ENCODE measurements at places on chromosomes 6 and 20.

GRCh38 chr20:9112541-9113515, 43.9 kb downstream of the PLCB4 start:
- no peak for DNase-seq

DNA sequence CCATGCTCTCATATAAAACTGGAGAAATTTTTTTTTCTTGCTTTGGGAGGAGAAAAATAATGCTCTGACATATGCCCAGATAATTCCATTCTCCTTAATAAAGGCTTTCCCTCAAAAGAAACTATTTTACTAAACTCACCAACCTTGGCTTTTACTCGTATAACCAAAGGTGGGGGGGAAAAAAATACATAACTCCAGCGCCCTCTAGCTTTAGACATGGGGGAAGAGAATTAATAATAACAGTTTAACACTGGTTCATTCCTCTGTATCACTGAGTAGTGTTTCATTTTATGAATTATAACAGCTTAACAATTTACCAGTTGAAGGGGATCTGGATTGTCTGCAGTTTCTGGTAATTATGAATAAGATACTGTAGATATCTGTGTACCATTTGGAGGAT, 1226.1 kb downstream of the GRIK2 start:
- DNase-seq = no peak

DNA sequence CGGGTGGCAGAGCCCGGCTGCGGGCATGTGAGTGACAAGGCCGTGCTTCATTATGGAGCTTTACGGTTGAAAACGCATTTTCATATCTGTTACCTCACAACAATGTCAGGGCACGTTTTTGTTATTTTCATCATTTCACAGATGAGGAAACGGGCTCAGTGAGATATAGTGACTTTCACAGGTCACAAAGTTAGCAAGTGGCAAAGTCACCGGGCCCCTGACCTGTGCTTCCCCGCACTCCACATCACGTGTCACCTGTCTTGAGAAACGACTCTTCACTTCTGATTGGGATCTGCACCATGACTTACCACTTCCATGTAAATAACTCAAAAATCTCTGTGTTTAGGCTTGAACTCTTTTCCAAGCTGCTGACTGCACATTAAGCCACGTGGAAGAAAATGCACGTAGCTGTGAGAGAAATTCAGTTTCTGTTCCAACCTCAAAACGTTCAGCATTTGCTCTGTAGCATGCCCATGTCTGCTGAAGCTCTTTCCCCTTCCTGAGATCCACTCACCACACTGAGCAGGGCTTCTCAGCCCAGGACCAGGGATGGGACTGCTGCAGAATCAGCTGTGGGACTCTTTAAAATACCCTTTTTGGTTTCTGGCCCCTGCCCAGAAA, 107.2 kb downstream of the ARMC2 start:
- DNase-seq = no peak

- no peak for DNase-seq
Observed at GRCh38 chr6:147260091-147260490, 55.9 kb downstream of the STXBP5 start.

DNA sequence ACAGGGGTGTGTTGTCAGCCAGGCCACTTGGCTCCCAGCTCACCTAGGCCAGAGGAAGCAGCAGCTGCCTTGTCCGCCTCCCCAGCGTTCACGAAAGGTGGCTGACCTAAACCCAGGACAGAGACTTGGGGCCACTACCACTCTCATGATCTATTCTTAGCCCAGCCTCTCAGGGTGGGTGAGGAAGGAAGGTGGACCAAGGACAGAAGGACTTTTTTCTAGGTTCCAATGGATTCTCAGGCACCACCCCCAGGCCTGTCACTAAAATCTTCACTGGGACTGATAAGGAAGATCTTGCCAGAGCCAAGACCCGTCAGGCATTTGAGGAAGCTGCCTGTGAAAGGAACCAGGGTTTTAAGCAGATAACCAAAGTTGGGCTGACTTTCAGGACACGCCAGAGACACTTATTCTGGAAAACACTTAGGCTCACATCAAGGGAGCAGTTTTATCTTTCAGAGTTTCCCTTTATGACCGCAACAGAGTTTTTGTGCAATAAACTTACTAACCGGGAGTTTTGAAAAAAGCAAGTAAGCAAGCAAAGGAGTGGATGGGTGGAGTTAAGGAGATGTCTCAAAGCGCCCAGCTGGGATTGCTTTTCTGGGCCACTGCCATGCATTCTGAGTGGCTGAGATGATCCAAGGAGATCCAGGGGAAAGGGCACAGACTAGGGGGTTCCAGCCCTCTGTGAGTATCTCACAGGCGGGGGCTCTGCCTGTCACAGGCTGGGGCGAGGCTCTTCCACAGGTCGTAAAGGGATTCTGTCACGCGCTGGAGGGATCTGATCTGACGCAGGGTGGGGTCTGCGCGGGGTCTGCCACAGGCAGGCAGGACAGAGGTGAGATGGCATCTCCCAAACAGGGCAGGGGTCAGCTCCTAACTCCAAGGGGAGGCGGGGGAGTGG, 989 bp downstream of the FITM2 start:
- DNase-seq = no peak

GRCh38 chr20:47665221-47665991, 119.9 kb downstream of the SULF2 start:
- no peak for DNase-seq

DNA sequence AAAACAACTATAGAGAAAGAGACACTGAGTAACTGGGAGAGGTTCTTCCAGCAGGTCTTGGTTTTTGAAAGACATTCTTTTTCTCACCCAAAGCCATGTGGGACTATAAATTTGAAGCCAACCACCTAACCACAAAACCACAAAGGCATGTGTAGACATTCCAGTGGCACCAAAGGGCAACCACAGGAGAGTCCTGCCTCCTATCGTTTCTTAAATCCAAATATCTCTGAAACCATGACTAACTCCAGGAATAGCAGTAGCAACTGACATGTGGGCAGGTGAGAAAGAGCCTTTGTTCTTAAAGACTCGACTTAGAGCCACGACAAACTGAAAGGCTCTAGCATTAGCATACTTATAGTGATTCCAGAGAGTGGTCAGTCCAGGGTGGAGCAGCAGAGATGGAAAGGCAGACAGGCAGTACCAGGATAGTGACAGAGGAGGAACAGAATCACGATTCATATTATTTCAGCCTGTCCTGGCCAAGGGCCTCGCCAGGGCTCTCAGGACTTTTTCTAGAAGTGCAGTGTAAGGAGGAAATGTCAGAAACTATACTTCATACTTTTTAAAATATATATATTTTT, 9.4 kb upstream of the COL9A1 start:
- DNase-seq = no peak

GRCh38 chr20:391041-391711, 10.6 kb downstream of the TRIB3 start:
- no peak for DNase-seq

GRCh38 chr20:23492292-23492691, 1.4 kb downstream of the CST8 start:
- no peak for DNase-seq

GRCh38 chr6:112337209-112337638, 9.9 kb upstream of the RFPL4B start:
- no peak for DNase-seq

- no peak for DNase-seq
Observed at GRCh38 chr6:958488-958887, 265.5 kb upstream of the EXOC2 start.

DNA sequence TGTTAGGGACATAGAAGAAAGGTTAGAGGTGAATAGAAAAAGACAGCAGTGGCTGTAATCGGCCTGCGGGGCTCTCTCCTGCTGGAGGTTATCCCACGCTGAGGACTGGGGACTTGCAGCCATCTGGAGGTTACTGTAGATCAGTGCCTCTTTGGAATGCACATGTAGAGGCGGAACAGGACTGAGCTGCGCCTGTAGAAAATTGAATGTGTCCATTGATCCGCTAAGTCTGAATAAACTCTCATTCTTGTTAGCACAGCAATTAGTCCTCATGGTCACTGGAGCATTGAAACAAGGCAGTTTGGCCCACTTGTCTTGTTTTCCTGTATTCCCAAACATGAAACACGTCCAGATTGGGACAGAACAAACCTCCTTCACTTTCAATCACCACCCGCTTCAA, 46.3 kb upstream of the F13A1 start:
- no peak for DNase-seq

- DNase-seq = no peak
Observed at GRCh38 chr20:41290804-41291389, 26.6 kb downstream of the ZHX3 start.

DNA sequence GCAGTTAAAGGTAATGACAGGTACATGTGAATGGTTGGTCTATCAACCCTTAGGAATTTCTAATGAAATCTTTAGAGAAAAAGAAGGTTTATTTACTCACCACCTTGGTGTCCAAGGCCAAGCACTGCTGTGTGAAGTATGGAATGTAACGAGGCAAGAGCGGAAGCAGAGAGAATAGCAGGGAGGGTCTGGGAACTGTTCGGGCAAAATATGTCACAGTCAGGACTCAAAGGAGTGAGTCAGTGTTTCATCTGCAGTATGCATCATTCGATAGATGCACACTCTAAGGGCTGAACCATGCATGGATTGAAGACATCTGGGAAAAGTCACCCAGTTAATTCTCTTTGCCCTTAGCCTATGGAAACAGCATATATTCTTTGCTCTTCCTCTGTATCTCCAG, 33.2 kb downstream of the ADGRF5 start:
- DNase-seq = no peak

DNA sequence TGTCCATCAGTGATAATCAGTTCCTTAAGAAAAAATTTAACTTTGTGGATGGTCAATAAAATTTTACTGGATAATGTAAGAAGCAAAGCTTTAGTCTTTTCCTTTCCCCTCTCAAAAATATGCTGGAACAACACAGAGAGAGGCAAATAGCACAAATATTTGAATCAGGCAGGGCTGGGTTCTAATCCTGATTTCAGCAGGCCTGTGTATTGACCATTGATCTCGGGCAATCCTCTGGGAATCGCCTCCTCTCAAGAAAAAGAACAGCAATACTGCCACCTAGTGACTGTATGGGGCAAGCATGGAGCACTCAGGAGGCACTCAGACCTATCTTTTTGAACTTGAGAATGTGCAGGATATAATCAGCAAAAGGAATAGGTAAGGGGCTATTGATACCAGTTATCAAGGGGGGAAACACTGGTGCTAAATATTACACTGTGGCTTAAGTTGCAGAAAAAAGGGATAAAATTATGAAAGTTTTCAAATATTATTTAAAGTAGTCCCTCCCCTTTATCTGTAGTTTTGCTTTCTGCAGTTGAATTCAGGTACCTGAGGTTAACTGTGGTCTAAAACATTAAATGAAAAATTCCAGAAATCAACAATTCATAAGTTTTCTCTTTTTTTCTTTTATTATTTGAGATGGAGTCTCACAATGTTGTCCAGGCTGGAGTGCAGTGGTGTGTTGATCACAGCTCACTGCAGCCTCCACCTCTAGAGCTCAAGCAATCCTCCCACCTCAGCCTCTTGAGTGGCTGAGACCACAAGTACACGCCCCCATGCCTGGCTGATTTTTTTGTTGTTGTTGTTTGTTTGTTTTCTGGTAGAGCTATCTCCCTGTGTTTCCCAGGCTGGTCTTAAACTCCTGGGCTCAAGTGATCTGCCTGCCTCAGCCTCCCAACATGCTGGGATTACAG, 91.8 kb upstream of the NHSL1 start:
- DNase-seq = no peak

- DNase-seq = no peak
Observed at GRCh38 chr6:148364056-148364824, 21.6 kb downstream of the SASH1 start.

- no peak for DNase-seq
Observed at GRCh38 chr6:20791944-20792343, 257.7 kb downstream of the CDKAL1 start.

DNA sequence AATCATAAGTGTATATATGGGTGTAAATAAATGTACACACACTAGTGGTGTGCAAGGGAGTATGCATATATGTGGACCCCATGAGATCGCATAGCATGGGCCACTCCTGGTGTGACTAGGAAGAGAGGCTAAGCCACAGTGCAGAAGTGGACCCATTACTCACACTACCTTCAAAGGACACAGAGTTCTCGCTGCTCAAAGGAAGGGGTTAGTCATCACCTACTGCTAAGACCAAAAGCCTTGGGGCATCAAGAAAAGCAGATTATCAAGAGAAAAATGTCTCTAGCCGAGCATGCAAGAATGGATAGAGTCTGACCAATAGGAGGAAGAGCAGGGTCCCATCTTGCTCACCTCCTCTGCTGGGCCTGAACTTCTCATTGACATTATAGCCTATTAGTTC, 195.5 kb downstream of the MAFB start:
- DNase-seq = no peak

GRCh38 chr6:146775220-146775619, 176.4 kb downstream of the ADGB start:
- DNase-seq = no peak

DNA sequence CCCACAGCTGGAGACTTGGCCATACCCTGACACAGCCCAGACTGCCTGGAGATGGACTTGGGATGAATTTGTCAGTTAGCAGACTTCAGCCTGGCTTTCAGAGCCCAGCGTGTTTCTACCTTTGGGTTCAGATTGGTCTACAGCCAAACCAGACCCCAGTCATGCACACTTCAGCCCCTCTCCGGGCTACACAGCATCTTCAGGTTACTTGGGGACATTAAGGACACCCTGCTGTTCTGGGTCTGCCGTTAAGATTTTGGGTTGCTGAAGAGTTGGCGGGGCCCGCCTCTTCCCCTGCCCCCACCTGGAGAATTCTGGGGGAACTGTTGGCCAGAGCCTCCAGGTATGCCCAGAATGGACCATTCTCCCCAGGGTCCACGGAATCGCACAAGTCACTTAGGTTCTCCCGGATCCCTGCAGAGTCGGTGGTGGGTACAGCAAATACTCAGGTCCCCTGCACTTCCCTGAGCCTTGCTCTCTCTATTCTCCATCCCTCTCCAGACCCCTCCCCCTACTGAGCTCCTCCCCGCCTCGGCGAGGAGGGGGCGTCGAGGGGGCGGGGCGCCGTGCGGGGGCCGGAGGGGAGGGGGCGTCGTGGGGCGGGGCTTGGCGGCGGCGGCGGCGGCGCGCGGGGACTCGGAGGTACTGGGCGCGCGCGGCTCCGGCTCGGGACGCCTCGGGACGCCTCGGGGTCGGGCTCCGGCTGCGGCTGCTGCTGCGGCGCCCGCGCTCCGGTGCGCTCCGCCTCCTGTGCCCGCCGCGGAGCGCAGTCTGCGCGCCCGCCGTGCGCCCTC, at the start of gene PTK7:
Gene PTK7 (plus strand): TSS at position 645 of the 794 bp plus-strand sequence. CDS start 175 bp downstream, outside the sequence.
- no peak for DNase-seq

- no peak for DNase-seq
Observed at GRCh38 chr6:164034602-164035140, 620.2 kb downstream of the QKI start.

GRCh38 chr6:10404799-10405512, 9.9 kb downstream of the TFAP2A start:
- DNase-seq = no peak

Measured in activated naive CD4-positive, alpha-beta T cell (primary cell).